ENCODE measurements at places on chromosomes 1 and 21. TPM values are rescaled to one million over a fixed set of nuclear protein-coding genes. Genes with fewer than 3 reads are reported as not detected.

The FAM72D gene
- total RNA-seq: 0.52 TPM

The PLD5 gene
- total RNA-seq: 0.43 TPM

The IL10 gene
- total RNA-seq: 3.4 TPM

The TIMM17A gene
- total RNA-seq: 44.4 TPM

The FCER1A gene
- 0.92 TPM for total RNA-seq

The CHAF1B gene
- total RNA-seq: 3.4 TPM

DNA sequence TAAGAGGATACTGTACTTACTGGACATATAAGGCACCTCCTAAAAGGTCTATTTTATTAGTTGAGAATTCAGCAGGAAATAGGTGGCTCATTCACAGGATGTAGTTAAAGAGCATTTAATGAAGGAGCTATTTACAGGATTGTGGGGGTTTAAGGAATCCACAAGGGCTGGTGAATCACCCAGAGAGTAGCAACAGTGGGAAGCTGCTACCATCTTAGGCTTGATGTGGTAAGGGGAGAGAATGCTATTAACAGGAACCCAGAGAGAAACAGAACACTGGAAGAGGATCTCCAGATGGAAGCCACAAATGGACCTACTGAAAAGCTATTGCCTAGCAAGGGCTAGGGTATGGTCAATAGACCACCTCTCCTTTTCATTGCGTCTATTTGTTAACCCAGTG, 52.0 kb upstream of the COL11A1 start:
- DNase-seq: no peak
- no peaks in the 10 kb centered on the region for H3K36me3 ChIP-seq
- H3K27me3 ChIP-seq: no peaks in the 10 kb centered on the region
- no peak overlapping the region for H3K27ac ChIP-seq
- no peak overlapping the region for H3K4me3 ChIP-seq

DNA sequence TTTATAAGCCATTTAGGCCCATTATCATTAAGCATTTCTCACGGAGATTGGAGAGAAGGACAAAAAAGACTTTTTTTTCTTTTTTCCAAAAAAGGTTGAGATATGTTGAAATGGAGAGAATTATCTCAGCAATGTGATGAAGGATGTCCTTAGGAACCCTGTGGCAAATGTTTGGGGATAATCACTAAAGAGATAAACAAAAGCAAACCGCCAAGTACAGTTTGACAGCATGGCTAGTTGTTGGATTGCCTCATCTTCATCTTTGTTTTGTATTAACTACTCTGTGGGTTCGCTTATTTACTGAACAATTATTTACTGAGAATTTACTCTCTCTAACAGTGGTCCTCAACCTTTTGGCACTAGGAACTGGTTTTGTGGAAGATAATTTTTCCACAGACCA, 97.4 kb upstream of the HP1BP3 start:
- H3K4me1 ChIP-seq: no peaks in the 10 kb centered on the region
- H3K27me3 ChIP-seq: no peaks in the 10 kb centered on the region
- H3K27ac ChIP-seq: no peak overlapping the region
- H3K36me3 ChIP-seq: peaks cover 6% of the 10 kb centered on the region
- H3K4me3 ChIP-seq: no peak overlapping the region

DNA sequence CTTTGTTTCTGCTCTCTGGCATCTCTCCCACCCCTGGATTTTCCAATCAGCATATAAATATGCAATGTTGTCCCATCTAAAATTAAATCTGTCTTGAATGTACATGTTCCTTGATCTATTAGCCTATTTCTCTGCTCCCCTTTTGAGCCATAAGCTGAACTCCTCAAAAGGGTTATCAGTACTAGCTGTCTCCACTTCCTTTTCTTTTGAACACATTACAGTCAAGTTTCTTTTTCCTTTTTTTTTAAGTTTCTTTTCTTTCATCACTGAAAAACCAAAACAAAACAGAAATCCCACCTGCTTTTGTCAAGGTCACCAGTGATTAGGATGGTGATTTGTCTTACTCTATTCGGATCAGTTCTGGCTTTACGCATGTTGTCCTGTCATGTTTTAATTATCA, 29.3 kb downstream of the XCL2 start:
- H3K27me3 ChIP-seq: no peaks in the 10 kb centered on the region
- no peaks in the 10 kb centered on the region for H3K4me1 ChIP-seq
- DNase-seq: no peak
- no peak overlapping the region for H3K27ac ChIP-seq
- H3K4me3 ChIP-seq: no peak overlapping the region

DNA sequence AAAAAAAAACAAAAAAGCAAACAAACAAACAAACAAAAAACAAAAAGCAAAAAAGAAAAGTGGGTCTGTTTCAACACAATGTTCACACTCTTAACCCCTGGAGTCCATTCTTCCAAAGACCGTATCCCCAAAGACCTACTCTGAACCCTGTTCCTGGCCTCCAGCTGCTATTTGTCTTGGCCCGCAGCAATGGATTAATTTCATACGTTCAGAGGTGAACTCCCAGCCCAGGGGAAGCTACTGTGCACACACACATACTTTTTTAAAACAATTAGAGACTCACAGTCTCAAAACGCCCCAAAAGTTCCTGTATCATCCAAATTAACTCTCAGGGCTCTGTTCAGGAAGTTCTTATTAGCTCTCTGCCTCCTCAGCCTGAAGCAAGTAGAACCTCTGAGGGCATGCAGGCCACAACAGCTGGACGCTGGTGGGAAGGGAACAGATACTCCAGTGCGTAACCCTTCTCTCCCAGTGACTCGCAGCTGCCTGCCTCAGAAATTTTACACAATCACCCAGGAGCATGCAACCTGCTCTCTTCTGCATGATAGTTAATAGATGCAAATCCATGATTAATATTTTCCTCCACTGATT, 395.4 kb downstream of the RRAGC start:
- H3K4me1 ChIP-seq: no peaks in the 10 kb centered on the region
- H3K27ac ChIP-seq: no peak overlapping the region
- H3K27me3 ChIP-seq: no peaks in the 10 kb centered on the region

GRCh38 chr1:25037174-25038074, 107.3 kb upstream of the RUNX3 start:
- no peak overlapping the region for H3K27ac ChIP-seq
- no peak overlapping the region for H3K4me3 ChIP-seq
- no peak for DNase-seq

DNA sequence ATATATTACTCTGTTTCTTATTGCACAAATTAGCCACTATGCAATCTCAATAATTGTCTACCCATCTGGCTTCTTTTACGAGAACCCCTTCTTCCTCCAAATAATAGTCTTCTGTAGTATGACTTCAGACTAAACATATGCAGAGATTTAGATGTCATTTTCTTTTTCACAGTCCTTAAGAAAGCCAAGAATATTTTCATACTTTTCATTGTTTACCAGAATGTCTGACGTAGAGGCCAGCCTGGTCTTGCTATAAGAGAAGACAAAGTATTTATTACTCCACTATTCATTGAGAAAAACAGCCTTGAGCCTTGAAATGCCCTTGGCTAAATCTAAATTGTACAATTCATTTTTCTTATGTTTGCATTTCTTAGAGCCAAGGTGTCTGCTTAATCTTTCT, 714.9 kb upstream of the CXADR start:
- H3K4me3 ChIP-seq: no peak overlapping the region
- peak; percentile 50 for DNase-seq
- H3K27me3 ChIP-seq: no peaks in the 10 kb centered on the region
- H3K36me3 ChIP-seq: no peaks in the 10 kb centered on the region
- H3K27ac ChIP-seq: no peak overlapping the region

- H3K27ac ChIP-seq: no peak overlapping the region
- no peaks in the 10 kb centered on the region for H3K27me3 ChIP-seq
- no peaks in the 10 kb centered on the region for H3K36me3 ChIP-seq
- no peak for DNase-seq
Observed at GRCh38 chr1:101849356-101849755, 147.4 kb downstream of the OLFM3 start.

GRCh38 chr1:12015001-12015491, 4.3 kb upstream of the MIIP start:
- DNase-seq: no peak
- peaks cover 28% of the 10 kb centered on the region for H3K36me3 ChIP-seq
- H3K27me3 ChIP-seq: no peaks in the 10 kb centered on the region

- no peaks in the 10 kb centered on the region for H3K27me3 ChIP-seq
- H3K4me1 ChIP-seq: no peaks in the 10 kb centered on the region
- DNase-seq: no peak
- no peak overlapping the region for H3K27ac ChIP-seq
Observed at GRCh38 chr1:245942856-245943255, 564.2 kb downstream of the SMYD3 start.

DNA sequence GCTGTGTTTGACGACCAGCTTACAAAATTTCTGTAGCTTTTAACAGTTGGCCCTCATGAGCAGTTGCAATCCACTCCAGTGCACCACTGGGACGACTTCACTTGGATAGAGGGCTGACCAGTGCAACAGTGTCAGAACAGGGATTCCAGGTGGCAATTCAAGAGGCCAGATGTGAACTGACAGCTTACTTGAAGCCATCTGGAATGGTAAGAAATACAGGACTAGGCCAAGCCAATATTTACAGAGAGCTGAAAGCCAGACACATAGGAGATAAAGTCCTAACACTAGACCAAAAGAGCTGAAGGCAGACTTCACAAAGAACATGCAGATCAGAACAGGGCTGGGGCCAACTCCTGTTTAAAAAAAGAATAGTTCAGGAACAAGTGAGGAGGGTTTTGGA, 93.5 kb upstream of the NFIA start:
- no peaks in the 10 kb centered on the region for H3K27me3 ChIP-seq
- H3K36me3 ChIP-seq: no peaks in the 10 kb centered on the region
- no peak overlapping the region for H3K27ac ChIP-seq

DNA sequence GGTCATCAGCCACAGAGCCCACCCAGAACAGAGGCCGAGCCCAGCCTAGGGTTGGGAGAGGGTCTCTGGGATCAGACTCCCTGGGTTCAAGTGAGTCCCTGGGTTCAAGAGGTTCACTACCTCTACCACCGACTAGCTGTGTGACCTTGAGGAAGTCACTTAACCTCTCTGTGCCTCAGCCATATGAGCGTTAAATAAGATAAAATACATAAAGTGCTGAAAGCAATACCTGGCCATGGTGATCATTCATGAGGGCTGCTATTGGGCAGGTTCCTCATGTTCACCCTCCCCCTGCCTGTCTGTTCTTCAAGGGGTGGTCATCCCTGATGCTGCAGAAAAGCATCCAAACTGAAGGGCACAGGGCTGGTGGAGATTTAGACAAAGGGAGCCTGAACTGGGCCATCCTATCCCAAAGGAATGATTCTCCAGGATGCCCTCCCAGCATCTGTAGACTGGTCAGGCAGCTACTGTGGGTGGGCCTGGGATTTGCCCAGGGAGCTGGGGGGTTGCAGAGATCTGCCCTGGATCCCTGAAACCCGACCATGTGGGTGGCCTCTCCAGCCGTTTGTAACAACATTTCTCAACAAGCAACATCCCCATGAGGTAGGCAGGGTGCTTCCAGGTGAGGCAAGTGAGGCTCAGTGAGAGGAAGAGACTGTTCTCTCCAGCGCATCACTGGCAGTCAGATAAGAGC, 196.6 kb downstream of the MATN1 start:
- DNase-seq: no peak
- no peaks in the 10 kb centered on the region for H3K36me3 ChIP-seq
- H3K27ac ChIP-seq: no peak overlapping the region
- peaks cover 3% of the 10 kb centered on the region for H3K27me3 ChIP-seq

DNA sequence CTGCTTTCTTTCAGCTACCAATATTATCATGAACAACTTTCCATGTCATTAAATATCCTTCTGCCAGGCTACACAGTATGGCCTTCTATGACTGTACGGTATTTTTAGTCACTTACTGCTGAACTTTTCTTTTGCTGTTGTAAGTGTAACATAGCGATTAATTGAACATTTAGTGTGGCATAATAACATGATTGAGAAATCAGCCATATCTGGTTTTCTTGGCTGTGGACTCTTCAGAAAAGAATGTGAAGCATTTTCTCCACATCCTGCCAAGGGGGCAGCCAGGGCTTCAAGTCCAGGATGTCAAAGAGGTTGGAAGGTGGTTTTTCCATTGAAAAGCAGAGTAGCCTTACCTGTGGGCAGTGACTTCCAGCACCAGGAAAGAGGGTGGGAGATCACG, 8.8 kb upstream of the AHCYL1 start:
- H3K27ac ChIP-seq: no peak overlapping the region
- no peak overlapping the region for H3K4me3 ChIP-seq
- peaks cover 24% of the 10 kb centered on the region for H3K4me1 ChIP-seq
- H3K36me3 ChIP-seq: no peaks in the 10 kb centered on the region

DNA sequence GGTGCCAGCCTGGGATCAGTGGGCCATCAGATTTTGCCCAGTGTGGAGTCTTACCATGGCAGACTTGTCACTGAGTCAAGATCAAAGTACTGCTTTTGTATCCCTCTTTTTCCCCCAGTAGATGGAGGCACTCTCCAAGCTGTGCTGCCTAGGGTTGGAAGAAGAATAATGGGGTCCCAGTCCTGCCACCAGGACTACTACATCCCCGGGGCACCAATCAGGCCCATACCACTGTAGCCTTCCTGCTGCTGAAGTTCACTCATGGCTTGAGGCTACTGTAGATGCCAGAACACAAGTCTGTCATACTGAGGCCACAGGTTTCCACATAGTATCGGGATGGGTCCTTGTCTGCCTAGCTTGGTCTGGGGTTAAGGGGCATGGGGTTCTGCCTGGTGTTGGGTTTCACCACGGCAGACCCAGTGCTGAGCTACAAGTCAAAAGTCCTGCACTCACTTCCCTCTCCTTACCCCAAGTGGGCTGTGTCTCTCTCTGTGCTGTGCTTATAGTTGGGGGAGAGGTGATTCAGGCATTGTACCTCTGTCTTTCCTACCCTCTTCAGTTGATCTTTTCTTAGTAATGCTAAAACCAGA, 53.4 kb downstream of the PKN2 start:
- H3K4me3 ChIP-seq: no peak overlapping the region
- no peak for DNase-seq
- no peaks in the 10 kb centered on the region for H3K27me3 ChIP-seq
- no peaks in the 10 kb centered on the region for H3K4me1 ChIP-seq
- H3K27ac ChIP-seq: no peak overlapping the region

- no peak overlapping the region for H3K27ac ChIP-seq
- no peaks in the 10 kb centered on the region for H3K36me3 ChIP-seq
- no peak overlapping the region for H3K4me3 ChIP-seq
- no peaks in the 10 kb centered on the region for H3K27me3 ChIP-seq
Observed at GRCh38 chr1:206048582-206048981, 4.4 kb upstream of the RHEX start.

GRCh38 chr1:246768403-246769020, 44.3 kb downstream of the SCCPDH start:
- H3K4me3 ChIP-seq: no peak overlapping the region
- H3K27me3 ChIP-seq: no peaks in the 10 kb centered on the region
- no peaks in the 10 kb centered on the region for H3K4me1 ChIP-seq
- peaks cover 13% of the 10 kb centered on the region for H3K36me3 ChIP-seq
- no peak overlapping the region for H3K27ac ChIP-seq
- no peak for DNase-seq

DNA sequence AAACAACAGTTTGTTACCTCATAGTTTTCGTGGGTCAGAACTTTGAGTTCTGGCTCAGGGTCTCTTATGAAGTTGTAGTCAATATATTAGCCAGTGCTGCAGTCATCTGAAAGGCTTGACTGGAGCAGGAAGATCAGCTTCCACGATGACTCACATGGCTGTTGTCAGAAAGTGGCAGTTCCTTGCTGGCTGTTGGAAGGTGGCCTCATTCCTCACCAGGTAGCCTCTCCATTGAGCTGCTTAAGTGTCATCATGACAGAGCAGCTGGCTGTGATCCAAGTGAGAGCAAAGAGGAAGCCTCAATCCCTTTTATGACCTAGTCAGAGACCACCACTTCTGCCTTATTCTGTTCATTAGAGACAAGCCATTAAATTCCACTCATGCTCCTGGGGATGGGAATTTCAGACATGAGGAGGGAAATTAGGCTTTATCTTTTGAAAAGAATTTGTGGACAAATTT, 5.6 kb downstream of the OSBPL9 start:
- no peak for DNase-seq
- H3K27me3 ChIP-seq: no peaks in the 10 kb centered on the region
- no peak overlapping the region for H3K4me3 ChIP-seq
- H3K36me3 ChIP-seq: no peaks in the 10 kb centered on the region
- peaks cover 28% of the 10 kb centered on the region for H3K4me1 ChIP-seq
- peak overlapping the region; percentile 79 for H3K27ac ChIP-seq

All from lung (tissue), 17 donors.